ENCODE measurements at places on chromosomes 6 and 20. TPM values are rescaled to one million over a fixed set of nuclear protein-coding genes. Genes with fewer than 3 reads are reported as not detected.

The ADAM33 gene
- 0.56 TPM for polyA plus RNA-seq

The PPP1R16B gene
- 0.10 TPM for polyA plus RNA-seq

The ESR1 gene
- 4.5 TPM for polyA plus RNA-seq

The TMEM244 gene
- not detected for polyA plus RNA-seq

The TFAP2D gene
- polyA plus RNA-seq: not detected

The PRPF6 gene
- 78.7 TPM for polyA plus RNA-seq

The CAGE1 gene
- polyA plus RNA-seq: 0.26 TPM

The IMPG1 gene
- not detected for polyA plus RNA-seq

The RAB5IF gene
- polyA plus RNA-seq: 114 TPM

The SAMD5 gene
- 0.42 TPM for polyA plus RNA-seq

The TNXB gene
- 1.7 TPM for polyA plus RNA-seq

The BMP6 gene
- not detected for polyA plus RNA-seq

The GFOD1 gene
- polyA plus RNA-seq: 30.5 TPM

The TP53TG5 gene
- polyA plus RNA-seq: 3.5 TPM

The HFE gene
- 1.3 TPM for polyA plus RNA-seq

The SPDEF gene
- 0.96 TPM for polyA plus RNA-seq

The PRR18 gene
- polyA plus RNA-seq: 0.33 TPM

The LINC00237 gene
- not detected for polyA plus RNA-seq

The ACSS1 gene
- polyA plus RNA-seq: not detected

The ADGB gene
- not detected for polyA plus RNA-seq

The PNLDC1 gene
- 0.31 TPM for polyA plus RNA-seq

The VGLL2 gene
- polyA plus RNA-seq: not detected
